ENCODE measurements at places on chromosomes 16 and 17.

DNA sequence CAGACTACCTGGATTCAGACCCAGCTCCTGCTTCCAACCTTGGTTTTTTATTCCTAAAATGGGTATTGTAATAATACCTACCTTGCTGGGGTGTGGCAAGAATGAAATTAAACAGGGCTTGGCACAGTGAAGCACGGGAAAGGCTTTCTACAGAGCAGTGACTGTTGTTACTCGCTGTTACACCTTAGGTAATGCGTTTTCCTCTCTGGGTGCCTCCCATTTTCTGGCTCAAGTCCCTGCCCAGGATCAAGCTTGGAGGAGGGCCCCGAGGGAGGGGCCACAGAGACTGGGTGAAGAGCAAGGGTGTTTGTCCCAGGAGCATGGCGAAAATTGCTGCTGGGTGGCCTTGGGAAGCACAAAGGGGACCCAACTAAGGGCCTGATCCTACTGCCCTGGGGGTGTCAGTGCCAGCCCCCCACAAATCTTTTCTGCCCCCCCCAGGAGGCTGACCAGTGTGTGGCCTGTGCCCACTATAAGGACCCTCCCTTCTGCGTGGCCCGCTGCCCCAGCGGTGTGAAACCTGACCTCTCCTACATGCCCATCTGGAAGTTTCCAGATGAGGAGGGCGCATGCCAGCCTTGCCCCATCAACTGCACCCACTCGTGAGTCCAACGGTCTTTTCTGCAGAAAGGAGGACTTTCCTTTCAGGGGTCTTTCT is 13.3 kb downstream of the MIEN1 start:
- DNase-seq = no peak

GRCh38 chr16:58249388-58249779 is 45.4 kb downstream of the PRSS54 start:
- DNase-seq = no peak

DNA sequence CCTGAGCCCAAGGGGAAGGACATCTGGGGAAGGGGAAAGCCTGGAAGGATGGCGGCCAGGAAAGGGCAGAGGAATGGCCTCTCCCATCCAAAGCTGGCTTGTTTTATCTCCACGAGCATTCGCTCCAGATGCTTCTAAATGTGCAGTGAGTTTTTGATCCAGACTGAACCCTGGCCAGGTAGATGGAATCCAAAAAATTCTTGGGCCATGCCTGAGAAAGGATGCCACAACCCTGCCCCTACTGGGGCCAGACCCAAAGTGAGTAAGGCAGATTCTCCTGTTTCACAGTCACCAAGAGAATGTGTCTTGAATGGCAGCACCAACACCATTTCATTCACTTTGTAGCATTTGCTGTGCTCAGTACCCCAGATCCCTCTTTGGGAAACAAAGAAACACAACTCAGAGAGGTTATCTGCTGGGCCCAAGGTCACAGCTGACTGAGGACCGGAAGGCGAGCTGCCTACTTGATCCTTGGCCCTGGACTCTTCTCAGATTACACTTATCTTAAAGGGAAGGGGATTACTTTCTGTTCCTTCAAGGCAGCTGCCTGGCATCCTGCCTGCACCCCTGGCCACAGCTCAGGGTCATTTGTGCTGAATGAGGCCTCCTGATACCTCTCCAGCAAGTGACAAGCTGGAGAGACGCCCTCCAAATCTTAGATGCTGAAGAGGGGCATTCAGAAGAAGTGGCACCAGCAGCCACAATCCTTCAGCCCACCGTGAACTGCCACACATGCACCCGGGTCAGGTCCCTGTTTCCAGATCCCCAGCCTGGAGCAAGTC is 3.6 kb downstream of the LRRC75A start:
- no peak for DNase-seq

DNA sequence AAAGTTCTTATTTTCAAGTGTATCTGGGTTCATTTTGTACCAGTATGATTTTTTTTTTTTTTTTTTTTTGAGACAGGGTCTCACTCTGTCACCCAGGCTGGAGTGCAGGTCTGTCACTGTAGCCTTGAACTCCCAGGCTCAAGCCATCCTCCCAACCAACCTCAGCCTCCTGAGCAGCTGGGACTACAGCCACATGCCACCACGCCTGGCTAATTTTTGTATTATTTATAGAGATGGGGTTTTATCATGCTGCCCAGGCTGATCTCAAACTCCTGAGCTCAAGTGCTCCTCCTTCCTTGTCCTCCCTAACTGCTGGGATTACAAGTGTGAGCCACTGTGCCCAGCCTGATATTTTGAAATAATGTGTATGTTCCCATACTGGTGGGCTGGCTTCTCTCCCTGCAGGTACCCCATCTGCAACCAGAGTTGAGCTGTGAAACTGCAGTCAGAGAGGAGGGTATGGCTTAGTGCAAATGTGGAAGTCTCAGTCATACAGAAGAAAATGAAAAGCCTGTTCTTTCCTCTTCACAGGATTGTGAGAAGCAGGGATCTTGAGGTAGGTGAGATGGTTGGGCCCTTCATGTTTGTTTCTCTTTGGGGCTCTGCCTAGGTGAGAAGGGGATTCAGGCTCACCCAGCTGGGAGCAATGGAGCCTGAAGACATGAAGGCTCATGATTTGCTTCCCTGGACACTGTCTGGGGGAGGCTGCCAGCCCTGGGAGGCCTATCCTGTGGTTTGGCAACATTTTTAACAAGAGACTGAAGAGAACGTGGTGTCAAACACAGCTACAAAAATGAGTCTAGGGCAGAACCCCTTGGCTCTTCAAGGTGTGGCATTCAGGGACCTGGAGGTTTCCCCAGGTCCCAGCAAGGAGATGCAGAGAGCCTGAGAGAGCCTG is 41.3 kb upstream of the SIAH1 start:
- DNase-seq = no peak

DNA sequence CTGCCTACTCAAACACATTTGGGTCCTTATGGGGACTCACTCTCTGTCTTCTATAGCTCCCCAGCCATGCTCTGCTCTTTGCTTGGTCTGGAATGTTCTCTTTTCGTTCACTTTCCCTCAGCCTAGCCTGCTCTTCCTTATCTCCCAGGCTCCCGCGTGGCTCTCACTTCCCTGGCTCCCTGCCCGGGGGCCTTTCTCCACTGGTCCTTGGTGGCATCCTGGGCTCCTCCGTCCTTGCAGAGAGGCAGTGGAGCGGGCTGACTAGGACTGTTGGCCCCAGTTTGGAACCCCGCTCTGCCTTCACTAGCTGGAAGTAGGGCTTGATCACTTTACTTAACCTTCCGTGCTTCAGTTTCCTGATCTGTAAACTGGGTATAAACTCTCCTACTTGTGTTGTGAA is 31.2 kb downstream of the SHISA6 start:
- DNase-seq = no peak

- DNase-seq = no peak
Observed at GRCh38 chr17:661509-661908, 53.1 kb downstream of the VPS53 start.

GRCh38 chr17:17354560-17355349 is 51.6 kb downstream of the NT5M start:
- DNase-seq = peak; percentile 62

DNA sequence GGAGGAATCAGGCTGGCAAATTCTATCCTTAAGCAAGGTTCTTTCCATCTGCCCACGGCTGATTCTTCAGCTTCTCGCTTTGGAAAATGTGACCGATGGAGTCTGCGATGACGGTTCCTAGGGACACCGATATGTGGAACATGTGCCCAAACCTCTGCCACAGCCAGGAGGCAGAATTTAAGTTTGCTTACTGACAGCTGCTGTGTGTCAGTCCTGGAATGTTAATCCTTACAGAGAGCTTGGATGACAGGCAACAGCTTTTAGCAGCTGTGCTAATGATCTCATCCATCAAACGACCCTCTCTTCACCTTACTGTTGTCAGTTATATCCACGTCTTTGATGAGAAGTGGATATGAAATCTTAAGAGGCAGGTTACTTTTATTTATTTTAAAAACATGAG is 11.4 kb upstream of the MYH13 start:
- DNase-seq = no peak

GRCh38 chr17:36889770-36890349 is 47.4 kb upstream of the LHX1 start:
- no peak for DNase-seq

DNA sequence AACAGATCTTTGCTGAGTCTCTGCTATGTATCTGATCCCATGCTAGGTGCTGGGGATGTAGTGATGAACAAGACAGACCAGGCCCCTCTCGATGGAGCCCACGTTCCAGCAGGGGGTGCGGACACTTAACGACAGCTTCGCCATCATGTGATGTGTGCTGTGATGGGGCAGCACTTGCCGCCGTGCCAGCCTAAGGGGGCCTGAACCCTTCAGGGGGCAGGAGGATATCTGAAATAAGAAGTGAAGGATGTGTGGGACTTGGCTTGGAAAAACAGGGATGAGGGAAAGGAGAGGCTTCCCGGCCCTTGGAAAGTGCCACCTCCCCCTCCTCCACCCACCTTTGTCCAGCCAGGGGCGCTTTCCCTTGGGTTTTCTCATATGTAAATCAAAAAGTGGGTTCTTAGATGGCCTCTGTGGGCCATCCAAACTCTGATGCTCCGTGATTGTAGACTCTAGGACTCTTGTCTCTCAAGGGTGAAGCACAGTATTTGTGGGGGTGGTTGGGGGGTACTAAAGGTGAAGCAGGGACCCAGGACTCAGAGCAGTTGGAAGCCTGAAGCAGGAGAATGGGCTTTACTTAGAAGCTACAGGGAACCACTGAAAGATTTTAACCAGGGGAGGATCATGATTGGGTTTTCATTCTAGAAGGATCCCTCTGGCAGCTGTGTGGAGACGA is 4.0 kb upstream of the DLX3 start:
- DNase-seq = no peak

DNA sequence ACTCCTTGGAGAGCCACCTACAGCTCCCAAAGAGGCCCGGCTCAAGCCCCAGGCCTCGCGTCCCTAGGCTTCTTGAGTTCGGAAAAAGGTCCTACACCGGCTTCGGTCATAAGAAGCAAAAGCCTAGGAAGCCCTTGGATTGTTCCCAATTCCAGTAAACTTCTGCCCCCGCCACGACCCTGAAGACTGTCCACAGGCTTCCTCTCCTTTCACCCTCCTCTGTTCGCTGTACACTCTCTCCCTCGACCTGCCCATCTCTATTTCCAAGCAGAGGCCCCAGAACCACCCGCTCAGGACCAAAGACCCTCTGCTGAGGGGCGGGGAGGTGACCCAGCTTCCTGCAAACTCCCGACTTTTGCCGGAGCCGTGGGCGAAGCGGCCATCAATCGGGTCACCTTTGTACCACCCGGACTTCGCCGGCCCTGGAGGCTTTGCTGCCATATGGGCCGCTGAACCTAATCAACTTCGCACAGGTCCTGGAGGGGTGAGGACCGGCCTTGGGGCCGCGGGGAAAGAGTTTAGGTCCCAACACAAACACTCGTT is 2.7 kb downstream of the HOXB2 start:
- no peak for DNase-seq

DNA sequence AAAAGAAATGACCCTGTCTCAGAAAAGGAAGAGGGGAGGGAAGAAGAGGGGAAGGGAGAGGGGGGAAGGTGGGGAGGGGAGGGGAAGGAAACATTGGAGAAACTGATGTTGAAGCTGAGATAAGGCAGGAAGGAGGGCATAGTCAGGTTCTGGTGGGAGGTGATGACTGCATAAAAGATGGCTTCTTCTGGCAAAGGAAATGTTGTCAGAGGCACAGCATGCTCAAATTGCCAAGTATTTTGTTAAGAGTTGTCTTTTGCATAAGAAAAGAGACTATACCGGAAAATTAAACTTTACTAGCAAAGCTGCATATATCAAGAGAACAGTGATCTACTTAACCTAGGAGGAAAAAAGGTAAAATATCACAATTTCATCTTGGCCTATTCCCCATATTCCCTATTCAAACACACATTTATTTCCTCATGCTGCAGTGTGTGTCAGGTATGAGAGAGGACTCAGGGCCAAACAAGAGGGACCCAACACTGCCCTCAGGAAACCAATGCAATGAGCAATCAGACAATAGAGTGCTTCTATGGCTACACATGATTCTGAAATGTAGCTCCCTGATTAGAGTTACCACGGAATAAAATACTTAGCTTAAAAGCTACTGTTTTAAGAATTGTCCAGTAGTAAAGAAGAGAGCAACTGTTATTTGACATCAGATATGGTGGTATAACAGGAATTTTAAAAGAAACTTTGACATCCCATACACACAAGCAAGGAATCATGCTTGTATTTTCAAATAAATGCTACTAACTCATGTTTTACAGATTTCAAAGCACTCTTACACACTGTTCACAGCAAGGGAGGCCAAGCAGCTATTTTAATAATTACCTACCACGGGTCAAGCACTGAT is 80.9 kb downstream of the PARN start:
- DNase-seq = no peak

DNA sequence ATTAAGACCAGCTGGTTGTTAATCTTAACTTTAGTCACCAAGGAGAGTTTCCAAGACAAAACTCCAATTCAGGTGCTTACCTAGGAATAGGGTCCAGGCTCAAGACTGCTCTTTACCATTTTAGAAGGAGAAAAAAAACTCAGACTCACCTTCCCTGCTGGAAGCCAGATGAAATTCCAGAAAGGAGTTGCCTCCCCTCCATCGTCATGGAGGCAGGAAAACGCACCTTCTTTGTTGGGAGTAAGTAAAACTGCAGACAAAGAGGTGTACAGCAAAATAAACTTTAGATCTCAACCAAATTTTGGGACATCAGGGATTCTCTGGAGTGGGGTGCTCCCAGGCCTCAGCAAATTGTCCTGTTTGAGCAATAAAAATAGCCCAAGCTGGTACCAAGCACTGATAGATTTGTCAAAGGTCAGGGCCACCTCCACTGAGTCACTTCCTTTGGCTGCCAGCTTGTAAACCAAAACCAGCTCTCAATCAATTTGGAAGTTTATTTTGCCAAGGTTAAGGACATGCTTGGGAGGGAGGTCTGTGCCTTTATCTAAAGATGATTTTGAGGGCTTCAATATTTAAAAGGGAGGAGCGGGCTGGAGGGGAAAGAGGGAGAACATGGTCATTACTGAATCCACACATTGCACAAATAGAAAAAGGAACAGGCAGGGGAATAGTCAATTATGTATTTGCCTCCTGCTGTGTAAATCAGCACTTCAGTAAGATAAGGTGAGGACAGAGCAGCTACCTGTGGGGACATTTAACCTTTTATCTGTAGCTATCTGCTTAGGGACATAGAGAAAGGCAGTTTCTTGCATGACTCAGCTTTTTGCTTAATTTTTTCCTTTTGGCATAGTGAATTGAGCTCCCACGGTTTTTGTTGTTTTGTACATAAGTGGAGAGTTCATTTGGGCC is 1.5 kb upstream of the ALDH3A2 start:
- DNase-seq = no peak

- DNase-seq = peak; percentile 33
Observed at GRCh38 chr17:73156166-73156840, 8.5 kb upstream of the SSTR2 start.

DNA sequence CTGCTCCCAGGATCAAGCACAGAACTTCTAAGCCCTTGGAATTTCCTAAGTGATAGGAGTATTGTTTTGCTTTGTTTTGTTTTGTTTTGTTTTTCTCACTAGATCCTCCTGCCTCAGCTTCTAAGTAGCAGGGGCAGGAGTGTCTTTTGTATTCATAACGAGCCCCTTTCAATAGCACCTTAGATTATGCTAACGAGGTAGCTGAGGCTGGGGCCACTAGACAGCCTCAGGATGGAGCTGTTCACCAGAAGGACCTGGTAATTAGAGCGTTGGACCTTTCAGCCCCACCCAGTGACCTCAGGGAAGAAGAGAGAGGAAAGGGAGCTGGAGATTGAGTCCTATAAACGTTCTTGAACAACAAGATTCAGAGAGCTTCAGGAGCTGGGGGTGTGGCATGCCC is 43.6 kb downstream of the IKZF3 start:
- no peak for DNase-seq
